A172 (cell line): ENCODE measurements at places on chromosomes 7 and 10.

GRCh38 chr10:115093286-115093775, at the start of gene ATRNL1:
TSS of gene ATRNL1 (plus strand) at chr10:115093365. CDS start at chr10:115093751, 386 bp downstream.
- DNase-seq = peak; percentile 22

- DNase-seq = no peak
Observed at GRCh38 chr7:151665368-151665767, 145.7 kb upstream of the RHEB start.

- no peak for DNase-seq
Observed at GRCh38 chr10:128868481-128868880, 598.6 kb upstream of the MGMT start.

DNA sequence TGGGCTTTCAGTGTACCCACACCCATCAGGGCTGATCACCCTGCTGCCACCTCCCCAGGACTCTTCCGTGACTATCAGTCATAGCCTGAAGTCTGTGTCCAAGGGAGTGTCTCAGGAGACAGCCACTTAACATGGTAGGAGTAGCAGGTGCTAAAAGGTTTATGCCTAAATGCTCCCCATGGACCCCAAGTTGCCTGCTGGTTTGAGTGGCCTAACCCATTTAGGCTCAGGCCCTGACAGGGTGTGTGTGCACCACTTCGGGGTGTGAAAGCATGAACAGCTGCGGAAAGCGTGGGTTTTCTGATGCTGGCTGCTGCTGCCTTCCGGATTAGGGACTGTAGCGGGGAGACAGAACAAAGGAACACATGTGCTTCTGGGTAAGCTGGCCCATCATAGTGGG, 93.2 kb upstream of the SAMD8 start:
- no peak for DNase-seq
